ENCODE measurements at places on chromosomes 1 and 21. TPM values are rescaled to one million over a fixed set of nuclear protein-coding genes. Genes with fewer than 3 reads are reported as not detected.

The ST6GALNAC5 gene
- 0.87 TPM for total RNA-seq

GRCh38 chr21:40231979-40232378, 364.7 kb downstream of the PCP4 start:
- DNase-seq: no peak
- peaks cover 3% of the 10 kb centered on the region for H3K27me3 ChIP-seq
- H3K4me3 ChIP-seq: no peak overlapping the region
- H3K4me1 ChIP-seq: no peaks in the 10 kb centered on the region

GRCh38 chr1:20551945-20552727, at the start of gene FAM43B:
Gene FAM43B, plus strand, starts transcription at chr1:20552573. Its CDS starts 401 bp downstream, at chr1:20552974.
- H3K27ac ChIP-seq: no peak within 1 kb of the TSS
- peaks cover 3% of the 10 kb centered on the region for H3K4me1 ChIP-seq
- H3K36me3 ChIP-seq: no peaks in the 10 kb centered on the region
- peak; percentile 73 for DNase-seq

- no peak for DNase-seq
- H3K27ac ChIP-seq: no peak overlapping the region
- peaks cover 35% of the 10 kb centered on the region for H3K36me3 ChIP-seq
- H3K4me1 ChIP-seq: no peaks in the 10 kb centered on the region
- peaks cover 2% of the 10 kb centered on the region for H3K27me3 ChIP-seq
Measured at GRCh38 chr1:231972111-231972445, 345.5 kb downstream of the DISC1 start.

GRCh38 chr1:67579623-67580394, 105.2 kb upstream of the GADD45A start:
- H3K4me3 ChIP-seq: no peak overlapping the region
- H3K27ac ChIP-seq: no peak overlapping the region
- DNase-seq: no peak
- peaks cover 8% of the 10 kb centered on the region for H3K27me3 ChIP-seq
- H3K4me1 ChIP-seq: peaks cover 7% of the 10 kb centered on the region

The IL10 gene
- not detected for total RNA-seq

DNA sequence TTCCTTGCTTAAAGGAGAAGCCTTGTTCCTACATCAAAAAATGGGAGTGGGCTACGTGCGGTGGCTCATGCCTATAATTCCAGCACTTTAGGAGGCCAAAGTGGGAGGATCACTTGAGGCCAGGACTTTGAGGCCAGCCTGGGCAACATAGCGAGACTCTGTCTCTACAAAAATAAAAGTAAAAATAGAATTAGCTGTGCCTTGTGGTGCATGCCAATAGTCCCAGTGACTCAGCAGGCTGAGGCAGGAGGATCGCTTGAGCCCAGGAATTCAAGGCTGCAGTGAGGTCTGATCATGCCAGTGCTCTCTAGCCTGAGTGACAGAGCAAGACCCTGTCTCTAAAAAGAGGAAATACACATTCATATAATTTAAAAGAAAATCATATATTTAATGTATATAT, 127.1 kb downstream of the C1orf21 start:
- no peak overlapping the region for H3K27ac ChIP-seq
- peaks cover 2% of the 10 kb centered on the region for H3K27me3 ChIP-seq
- no peak overlapping the region for H3K4me3 ChIP-seq
- no peak for DNase-seq
- no peaks in the 10 kb centered on the region for H3K36me3 ChIP-seq
- peaks cover 6% of the 10 kb centered on the region for H3K4me1 ChIP-seq

The PIK3C2B gene
- total RNA-seq: 256 TPM

DNA sequence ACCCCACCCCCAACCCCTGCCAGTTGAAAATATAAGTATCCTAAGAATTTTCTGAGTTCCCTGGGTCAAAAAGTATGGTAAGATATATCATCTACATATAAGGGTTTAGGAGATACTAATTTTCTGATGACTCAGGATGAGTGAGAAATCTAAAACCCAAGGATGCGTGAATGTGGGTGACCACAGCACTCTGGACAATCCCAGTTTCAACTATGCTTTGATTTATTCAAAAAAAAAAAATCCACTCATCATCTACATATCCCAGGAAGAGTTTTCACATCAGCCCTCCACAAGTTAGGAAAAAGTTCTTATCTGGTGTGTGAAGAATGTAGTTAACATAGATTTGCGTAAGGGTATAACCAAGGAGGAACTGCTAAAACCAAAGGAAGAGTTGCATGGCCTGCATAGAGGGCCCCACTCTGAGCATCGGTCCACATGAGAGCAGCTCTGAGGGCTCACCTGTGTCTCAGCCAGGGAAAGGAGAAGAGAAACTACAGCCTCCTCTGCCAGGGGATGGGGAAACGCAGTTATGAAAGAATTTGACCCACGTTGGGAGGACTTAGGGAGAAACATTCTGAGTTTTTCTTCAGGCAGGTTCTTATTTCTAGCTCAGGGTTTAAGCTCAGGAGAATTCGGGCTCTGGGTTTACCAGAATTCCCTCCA, 18.8 kb downstream of the LAMB3 start:
- H3K4me1 ChIP-seq: no peaks in the 10 kb centered on the region
- H3K36me3 ChIP-seq: no peaks in the 10 kb centered on the region

- H3K36me3 ChIP-seq: no peaks in the 10 kb centered on the region
- H3K4me1 ChIP-seq: peaks cover 71% of the 10 kb centered on the region
- DNase-seq: no peak
- peaks cover 5% of the 10 kb centered on the region for H3K27me3 ChIP-seq
- peak overlapping the region; percentile 65 for H3K4me3 ChIP-seq
- peak overlapping the region; percentile 97 for H3K27ac ChIP-seq
Measured at GRCh38 chr1:183039985-183040447, 16.8 kb downstream of the LAMC1 start.

DNA sequence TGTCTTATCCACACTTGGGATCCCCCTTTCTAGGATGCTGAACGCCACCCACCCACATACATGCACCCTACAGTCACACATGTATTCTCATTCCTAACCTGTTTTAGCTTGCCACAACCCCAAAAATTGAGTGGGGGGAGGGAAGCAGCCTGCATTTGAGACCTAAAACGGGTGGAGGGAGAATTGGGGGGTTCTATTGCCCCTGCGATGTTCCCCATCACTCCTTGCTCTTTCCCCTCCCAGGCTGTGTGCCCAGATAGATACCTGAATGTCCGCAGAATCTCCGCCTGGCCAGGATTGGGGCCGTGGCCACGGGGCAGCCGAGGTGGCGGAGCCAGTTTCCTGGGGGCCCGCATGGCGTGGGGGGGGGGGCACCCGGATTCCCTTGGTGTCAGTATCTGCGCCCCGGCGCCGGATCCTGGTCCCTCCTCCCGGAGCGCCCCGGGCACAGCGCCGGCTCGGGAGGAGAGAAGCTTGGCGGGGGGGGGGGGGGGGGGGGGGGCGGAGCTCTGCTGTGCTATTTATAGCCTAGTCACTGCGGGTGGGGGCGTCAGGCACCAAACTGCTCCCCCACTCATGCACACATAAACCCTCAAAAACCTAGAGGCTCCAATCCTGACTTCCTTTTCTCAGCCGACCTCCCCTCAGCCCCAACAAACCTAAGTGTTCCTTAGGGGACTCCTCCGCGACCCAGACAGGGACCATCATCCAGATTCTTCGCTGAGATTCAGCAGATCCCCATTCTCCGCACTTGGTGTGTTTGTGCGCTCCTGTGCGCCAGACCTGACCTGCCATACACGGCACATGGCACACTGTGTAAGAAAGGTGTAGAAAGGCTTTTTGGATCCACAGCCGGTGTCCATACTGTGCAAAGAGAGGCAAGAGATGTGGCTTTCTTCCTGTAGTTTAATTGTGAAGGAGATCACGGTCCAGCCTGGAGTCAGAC, 1.9 kb downstream of the ANKRD34A start:
- DNase-seq: no peak
- H3K36me3 ChIP-seq: peaks cover 4% of the 10 kb centered on the region
- H3K27ac ChIP-seq: no peak overlapping the region
- H3K4me1 ChIP-seq: peaks cover 44% of the 10 kb centered on the region
- peak overlapping the region; percentile 93 for H3K4me3 ChIP-seq
- H3K27me3 ChIP-seq: peaks cover 29% of the 10 kb centered on the region

GRCh38 chr1:33718186-33718585, 145.7 kb upstream of the HMGB4 start:
- no peaks in the 10 kb centered on the region for H3K27me3 ChIP-seq
- H3K27ac ChIP-seq: no peak overlapping the region
- DNase-seq: no peak
- H3K4me3 ChIP-seq: no peak overlapping the region
- H3K4me1 ChIP-seq: no peaks in the 10 kb centered on the region

DNA sequence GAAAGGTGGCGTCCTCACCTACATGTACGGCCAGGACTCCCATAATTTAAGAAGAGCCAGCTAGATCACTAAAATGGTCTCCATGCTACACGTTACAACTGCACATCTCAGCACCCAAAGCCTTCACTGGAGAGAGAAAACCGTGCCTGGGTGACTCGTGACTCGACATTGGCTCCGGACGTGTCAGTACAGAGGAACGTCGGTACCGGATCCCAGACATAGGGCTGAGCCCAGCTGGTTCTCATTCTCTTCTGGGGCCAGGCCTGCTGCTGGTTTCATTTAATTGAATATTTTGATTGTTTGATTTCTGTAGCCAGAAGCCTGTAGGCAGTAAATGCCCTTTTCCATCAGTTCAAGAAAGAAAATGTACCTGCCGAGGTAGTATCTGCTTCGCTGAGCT, 93.1 kb downstream of the HHIPL2 start:
- H3K4me3 ChIP-seq: no peak overlapping the region
- peaks cover 1% of the 10 kb centered on the region for H3K27me3 ChIP-seq
- no peak overlapping the region for H3K27ac ChIP-seq
- no peak for DNase-seq

DNA sequence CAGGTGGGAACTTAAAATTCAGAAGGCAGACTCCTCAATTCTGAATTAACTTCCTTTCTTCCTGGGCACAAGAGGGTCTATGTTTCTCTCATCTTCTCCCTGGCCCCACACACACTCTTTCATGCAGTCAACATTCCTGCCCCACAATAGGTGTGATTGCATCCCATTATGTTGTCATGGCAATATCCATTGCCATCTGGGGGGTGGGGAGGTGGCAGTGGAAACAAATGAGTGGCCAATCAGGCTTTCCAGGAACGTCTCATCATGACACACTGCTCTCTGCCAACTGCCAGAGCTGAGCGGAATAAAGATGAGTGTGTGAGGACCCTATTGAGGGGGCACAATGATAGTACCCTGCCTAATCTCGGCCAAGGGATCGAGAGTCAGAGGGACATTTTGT, 80.4 kb downstream of the KCND3 start:
- H3K27ac ChIP-seq: no peak overlapping the region
- no peaks in the 10 kb centered on the region for H3K36me3 ChIP-seq
- DNase-seq: no peak
- no peak overlapping the region for H3K4me3 ChIP-seq
- no peaks in the 10 kb centered on the region for H3K4me1 ChIP-seq

The CR1L gene
- total RNA-seq: 48.0 TPM

DNA sequence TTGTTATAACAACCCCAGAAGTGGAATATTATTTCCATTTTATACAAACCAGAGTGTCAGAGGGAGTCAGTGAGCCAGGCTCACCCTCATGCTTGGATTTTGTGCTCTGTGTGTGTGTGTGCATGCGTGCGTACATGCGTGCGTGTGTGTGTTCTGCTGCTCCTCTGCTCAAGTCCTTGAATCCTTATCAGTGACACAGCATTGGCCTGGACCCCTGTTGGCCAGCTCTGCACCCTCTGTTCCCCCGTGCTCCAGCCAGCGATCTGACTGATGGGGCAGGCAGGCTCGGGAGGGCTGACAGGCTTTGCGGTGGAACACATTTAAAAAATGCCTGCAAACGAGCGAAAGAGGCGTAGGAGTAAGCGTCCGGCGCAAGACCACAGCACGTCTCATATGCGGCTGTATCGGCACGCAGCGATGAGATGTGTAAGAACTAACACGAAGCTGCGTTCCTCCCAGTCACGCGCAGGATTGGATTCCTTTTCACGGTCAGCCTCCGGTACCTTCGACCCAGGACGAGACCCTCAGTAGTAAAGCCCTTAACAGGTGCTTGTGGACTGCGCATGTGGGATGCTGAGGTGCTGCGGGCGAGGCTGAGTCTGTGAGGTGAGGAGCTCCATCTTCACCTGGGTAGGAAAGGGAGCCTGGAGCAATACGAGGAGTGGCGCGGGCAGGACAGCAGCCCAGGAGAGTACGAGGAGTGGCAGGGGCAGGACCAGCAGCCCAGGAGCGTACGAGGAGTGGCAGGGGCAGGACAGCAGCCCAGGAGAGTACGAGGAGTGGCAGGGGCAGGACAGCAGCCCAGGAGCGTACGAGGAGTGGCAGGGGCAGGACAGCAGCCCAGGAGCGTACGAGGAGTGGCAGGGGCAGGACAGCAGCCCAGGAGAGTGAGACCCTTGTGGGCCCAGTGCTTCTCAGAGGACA, 130.9 kb downstream of the GALNT2 start:
- H3K27ac ChIP-seq: no peak overlapping the region
- peaks cover 3% of the 10 kb centered on the region for H3K36me3 ChIP-seq
- DNase-seq: no peak
- no peaks in the 10 kb centered on the region for H3K4me1 ChIP-seq
- peaks cover 6% of the 10 kb centered on the region for H3K27me3 ChIP-seq
- no peak overlapping the region for H3K4me3 ChIP-seq

GRCh38 chr1:201108614-201109013, 3.6 kb downstream of the CACNA1S start:
- no peak overlapping the region for H3K4me3 ChIP-seq
- DNase-seq: no peak
- no peak overlapping the region for H3K27ac ChIP-seq
- H3K27me3 ChIP-seq: peaks cover 22% of the 10 kb centered on the region
- H3K36me3 ChIP-seq: no peaks in the 10 kb centered on the region
- H3K4me1 ChIP-seq: no peaks in the 10 kb centered on the region

- H3K27me3 ChIP-seq: no peaks in the 10 kb centered on the region
- no peak for DNase-seq
- H3K36me3 ChIP-seq: no peaks in the 10 kb centered on the region
- peak overlapping the region; percentile 40 for H3K27ac ChIP-seq
Measured at GRCh38 chr1:185987611-185988321, 253.6 kb downstream of the HMCN1 start.

- no peak overlapping the region for H3K4me3 ChIP-seq
- no peaks in the 10 kb centered on the region for H3K36me3 ChIP-seq
- no peak overlapping the region for H3K27ac ChIP-seq
- no peaks in the 10 kb centered on the region for H3K4me1 ChIP-seq
- peaks cover 2% of the 10 kb centered on the region for H3K27me3 ChIP-seq
Measured at GRCh38 chr1:176847052-176847451, 317.5 kb downstream of the ASTN1 start.

The NME7 gene
- 18.9 TPM for total RNA-seq

The SLC45A1 gene
- total RNA-seq: 0.62 TPM

The CELA3B gene
- total RNA-seq: not detected

GRCh38 chr1:61337981-61338848, 255.9 kb downstream of the NFIA start:
- no peaks in the 10 kb centered on the region for H3K27me3 ChIP-seq
- peak; percentile 48 for DNase-seq
- H3K4me1 ChIP-seq: peaks cover 12% of the 10 kb centered on the region
- H3K27ac ChIP-seq: peak overlapping the region; percentile 94
- no peak overlapping the region for H3K4me3 ChIP-seq
